DMS153 (cell line): ENCODE measurements at places on chromosomes 11 and 22.

GRCh38 chr22:49274754-49275380, 552.8 kb downstream of the BRD1 start:
- DNase-seq, result no peak

- DNase-seq, result no peak
These were observed 686.5 kb downstream of the FAM181B start for GRCh38 chr11:82047200-82047599.

DNA sequence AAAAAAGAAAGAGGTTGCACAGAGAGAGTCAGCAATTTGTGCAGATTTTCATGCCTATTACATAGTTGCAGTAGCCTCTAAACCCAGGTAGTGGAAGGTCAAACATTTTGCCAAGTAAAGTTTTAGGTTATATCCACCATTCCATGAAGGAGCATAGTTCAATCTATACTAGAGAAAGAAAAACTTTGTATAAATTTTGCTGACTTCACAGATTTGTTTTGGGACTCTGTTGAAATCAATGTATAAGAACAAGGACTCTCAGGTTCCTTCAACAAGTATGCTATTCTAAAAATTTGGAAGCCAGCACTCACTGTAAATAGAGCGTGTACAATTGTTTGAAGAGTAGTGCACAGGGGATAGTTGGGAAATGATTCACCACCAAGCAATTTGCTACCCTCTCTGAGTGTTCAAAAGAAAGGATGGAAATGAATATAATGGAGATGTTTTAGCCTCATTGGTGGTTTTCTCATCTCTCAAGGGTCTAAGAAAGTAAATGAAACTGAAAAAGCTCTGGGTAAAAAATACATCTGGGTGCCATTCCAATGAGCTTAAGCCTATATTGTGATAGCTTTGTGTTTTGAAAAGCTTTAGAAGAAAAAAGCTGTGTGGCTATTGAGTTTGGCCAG, 508.4 kb upstream of the LUZP2 start:
- DNase-seq, result no peak

DNA sequence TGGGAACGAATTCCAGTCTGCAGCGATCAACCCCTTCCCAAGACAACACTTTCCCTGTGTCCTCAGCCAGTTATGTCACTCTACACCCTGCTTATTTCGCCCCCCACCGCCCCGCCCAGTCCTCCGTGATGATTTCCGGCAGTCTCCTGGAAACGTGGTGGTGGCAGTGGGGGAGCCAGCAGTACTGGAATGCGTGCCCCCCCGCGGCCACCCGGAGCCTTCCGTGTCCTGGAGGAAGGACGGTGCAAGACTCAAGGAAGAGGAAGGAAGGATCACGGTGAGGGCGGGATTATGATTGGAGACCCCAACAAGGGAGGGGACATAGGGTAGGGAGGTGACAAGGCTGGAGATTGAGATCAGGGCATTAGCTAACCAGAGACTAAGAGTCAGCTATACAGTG, 4.1 kb downstream of the ROBO3 start:
- no peak for DNase-seq

- no peak for DNase-seq
These were observed 17.2 kb upstream of the CD59 start for GRCh38 chr11:33753304-33753967.

GRCh38 chr22:17724678-17725499, 49.4 kb downstream of the BID start:
- DNase-seq, result no peak

DNA sequence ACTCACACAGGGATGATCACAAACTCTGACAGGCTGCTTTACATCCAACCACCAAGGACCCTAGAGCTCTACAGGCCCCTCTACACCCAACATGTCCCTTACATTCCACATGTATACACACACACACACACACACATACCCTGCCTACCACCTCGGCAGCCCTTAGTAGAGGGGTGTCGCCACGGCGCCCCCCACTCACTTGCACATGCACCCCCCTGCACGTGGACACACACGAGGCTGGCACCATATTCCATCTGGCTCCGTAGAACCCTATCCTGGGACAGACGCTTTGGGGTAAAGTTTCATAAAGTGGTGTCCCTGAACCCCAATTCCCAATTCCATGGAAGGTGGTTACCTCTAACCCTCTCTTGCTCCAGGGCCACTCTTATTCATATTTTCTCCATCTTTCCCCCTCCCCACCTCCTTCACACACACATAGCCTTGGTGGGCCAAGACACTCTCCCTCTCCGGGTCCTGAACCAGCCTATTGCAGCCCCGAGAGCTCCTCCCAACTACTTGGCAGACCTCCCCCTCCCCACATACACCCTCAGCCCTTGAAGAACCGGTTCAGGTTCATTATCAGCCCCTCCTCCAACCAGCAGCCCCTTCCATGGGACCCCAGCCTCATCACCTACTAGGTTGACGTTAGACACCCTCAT, 809 bp downstream of the PDE2A start:
- DNase-seq, result no peak

GRCh38 chr11:69211540-69211919, 55.8 kb downstream of the SMIM38 start:
- DNase-seq, result no peak

GRCh38 chr11:8059030-8059429, 22.0 kb upstream of the TUB start:
- no peak for DNase-seq

DNA sequence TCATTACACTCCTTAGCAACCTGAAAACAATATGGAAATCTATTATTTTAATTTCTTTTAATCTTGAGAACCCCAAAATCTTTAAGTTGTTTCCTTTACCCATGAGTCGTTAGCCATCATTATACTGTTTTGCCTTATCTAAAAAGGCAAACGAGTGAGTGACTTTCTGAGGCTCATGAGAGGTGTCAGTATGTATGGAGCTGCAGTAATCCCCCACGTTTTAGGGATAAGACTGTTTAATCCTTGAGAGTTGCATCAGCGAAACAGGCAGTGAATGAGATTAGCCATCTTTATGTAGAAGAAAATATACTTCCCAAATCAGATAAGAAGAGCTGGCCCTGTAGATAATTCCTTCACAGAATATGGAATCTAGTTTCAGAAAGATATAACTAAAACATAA, 1147.0 kb downstream of the DLG2 start:
- DNase-seq, result no peak

DNA sequence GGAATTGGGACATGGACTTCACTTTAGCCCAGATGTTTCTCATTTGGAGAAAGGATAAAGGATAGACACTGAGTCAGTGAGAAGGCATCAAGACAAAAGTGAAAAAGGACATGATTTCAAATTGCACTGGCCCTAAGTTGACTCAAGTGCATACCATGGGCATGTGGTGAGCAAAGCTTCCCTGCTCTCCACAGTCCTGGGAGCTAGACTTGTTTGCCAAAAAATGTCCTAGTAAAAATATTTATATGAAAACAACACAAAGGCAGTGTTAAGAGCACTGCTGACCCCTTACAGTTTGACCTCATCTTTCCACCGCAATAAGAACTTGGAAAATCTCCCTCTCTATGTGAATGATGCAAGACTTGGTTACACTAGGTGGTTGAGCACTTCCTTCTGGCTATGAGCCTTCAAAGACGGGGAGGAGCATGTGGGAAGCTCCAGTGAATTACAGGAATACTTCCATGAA, 46.5 kb upstream of the FIBIN start:
- no peak for DNase-seq

DNA sequence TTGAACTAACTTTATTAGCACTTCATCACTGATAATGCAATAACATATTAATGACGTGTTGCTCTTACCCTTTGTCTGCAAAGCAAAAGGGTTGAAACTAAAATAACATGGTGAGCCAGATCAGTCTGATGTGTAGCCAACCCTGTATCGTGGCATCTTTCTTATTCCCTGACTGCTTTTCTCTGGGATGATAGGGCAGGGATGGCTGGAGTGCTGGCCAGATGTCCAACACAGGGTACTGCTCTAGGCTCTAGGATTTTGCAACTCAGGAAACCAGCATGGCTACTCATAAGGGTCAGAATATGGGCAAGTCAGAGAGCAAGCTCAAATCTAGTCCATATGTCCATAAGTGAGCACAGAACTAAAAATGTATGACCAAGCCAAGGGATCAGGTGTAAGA, 129.1 kb downstream of the SLC17A6 start:
- no peak for DNase-seq

DNA sequence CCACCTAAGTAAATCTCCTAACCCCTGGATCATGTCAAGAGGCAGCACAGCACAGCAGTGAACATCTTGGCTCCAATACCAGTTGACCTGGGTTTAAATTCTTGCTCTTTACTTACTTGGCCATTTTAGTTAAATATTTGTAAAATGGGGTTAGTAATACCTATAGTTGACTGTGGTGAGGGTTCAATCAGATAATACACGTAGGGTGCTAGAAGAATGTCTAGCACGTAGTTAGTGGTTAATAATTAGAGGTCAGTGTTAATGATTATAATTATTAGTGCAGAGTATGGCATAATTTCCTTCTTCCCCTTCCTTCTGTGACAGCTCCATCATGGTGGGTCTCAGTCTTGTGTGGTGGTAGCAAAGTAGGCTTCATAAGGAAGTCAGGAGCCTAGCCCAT, 520.8 kb downstream of the INSC start:
- no peak for DNase-seq

DNA sequence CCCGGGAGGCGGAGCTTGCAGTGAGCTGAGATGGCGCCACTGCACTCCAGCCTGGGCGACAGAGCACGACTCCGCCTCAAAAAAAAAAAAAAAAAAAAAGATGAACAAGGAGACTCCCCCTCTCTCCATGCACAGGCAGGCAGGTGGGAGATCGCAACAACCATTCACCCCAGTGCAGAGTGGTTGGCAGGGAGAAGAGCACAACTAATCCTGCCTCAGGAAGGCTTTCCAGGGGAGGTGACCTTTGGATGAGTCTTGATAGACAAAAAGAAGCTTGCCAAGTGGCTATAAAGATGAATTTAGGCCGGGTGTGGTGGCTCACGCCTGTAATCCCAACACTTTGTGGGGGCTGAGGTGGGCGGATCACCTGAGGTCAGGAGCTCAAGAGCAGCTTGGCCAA, 30.0 kb downstream of the FLRT1 start:
- no peak for DNase-seq

DNA sequence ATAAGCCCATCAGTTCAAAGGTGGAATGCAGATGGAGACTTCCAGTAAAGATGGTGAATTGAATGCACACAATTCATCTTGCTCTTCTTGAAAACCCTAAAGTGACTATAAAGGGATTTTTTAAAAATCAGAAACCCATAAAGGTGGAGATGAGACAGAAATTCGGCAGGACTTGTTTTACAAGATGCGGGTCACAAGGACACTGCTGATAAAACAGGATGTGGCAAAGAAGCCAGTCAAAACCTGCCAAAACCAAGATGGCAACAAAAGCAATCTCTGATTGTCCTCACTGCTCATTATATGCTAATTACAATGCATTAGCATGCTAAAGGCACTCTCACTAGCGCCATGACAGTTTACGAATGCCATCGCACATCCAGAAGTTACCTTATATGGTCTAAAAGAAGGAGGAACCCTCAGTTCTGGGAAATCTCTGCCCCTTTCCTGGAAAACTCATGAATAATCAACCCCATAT, 137.1 kb downstream of the NECTIN1 start:
- DNase-seq, result no peak

DNA sequence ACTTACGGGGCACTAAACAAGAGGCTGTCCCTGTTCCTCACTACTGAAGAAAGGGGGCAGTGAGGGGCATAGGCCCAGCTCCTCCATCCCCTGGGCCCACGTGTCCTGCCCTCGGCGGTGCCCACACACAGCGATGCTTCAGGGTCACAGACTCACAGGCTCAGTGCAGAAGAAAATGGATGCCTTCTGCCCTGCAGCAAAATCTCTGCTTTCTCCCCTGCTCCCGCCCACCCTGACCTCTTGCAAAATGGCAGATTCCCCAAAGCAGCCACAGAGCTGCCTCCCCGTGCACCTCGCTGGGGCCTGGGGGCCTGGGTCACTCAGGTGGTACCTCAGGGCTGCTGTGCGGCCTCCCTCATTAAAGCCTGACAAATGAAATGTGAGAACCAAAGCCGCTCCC, 204.0 kb downstream of the DSCAML1 start:
- DNase-seq, result no peak

- no peak for DNase-seq
These were observed 852 bp downstream of the TRAF6 start for GRCh38 chr11:36509201-36509639.

- no peak for DNase-seq
These were observed 28.1 kb downstream of the WBP2NL start for GRCh38 chr22:42026705-42027104.

DNA sequence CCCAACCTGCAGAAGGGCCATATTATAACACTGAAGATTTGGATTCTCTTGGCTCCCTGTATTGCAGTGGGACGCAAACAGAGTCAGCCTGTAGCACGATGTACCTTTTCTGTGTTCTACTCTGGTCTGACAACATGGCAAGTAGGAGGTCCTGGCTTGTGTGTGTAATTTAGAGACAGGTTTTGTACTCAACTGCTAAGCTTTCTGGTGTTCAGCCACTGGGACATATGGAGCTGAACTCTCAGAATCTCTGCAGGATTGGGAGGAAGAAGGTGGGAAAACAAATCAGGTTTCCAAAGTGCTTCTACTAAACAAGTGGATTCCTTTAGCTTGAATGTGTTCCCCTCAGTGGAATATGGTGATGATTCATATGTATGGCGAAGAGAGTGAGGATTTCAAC, 192.5 kb upstream of the MTMR2 start:
- no peak for DNase-seq

- no peak for DNase-seq
These were observed 7.4 kb upstream of the IPO7 start for GRCh38 chr11:9377036-9377435.

- DNase-seq, result no peak
These were observed 28.7 kb upstream of the CTR9 start for GRCh38 chr11:10722307-10722706.

DNA sequence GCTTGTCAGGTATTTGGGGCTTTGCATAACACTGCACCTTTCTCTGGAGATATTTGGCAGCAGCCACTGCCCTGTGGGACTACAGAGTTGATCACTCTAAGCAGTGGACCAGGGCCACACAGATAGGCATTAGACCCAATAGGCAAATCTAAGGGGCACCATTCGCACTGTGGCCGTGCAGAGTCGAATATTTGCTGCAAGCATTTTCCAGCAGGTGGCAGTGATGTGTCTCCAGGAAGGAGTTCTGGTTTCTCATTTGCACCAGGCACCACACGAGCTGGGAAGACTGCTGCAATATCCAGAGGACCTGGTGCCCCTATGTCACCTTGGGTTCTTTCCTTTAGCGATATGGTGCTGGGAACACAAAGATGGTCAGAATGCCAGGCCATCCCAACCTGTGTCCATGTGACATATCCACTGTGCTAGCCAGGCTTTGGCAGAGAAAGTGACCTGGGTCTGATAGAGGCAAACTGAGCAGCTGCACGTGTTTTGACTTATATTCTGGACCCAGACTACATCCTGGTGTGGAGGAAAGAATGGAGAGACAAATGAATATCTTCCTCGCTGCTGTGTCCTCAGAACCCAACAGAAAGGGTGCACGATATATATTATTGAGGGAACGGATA, 318.7 kb downstream of the BUD13 start:
- DNase-seq, result peak; percentile 4

DNA sequence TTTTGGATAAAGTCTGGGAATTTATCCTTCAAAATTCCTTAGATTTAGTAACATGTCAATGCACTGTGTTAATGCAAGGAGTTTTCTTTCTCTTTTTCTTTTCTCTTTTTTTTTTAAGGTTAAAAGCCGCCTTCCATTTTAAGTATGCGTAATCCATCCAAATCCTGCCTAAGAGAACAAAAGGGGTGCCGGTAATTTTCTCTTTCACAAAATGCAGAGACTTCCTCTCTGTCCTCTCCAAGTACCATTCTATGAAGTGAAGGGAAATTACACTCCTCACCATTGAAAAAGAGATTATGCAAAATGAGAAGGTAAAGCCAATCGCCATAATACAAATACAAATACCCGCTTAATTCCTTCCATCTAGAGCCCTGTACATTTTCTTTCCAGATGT, 273.8 kb downstream of the BLID start:
- DNase-seq, result no peak
